ENCODE measurements at places on chromosomes 7 and 10.

- no peak for DNase-seq
These were observed 16.9 kb upstream of the STMP1 start for GRCh38 chr7:135645296-135645904.

DNA sequence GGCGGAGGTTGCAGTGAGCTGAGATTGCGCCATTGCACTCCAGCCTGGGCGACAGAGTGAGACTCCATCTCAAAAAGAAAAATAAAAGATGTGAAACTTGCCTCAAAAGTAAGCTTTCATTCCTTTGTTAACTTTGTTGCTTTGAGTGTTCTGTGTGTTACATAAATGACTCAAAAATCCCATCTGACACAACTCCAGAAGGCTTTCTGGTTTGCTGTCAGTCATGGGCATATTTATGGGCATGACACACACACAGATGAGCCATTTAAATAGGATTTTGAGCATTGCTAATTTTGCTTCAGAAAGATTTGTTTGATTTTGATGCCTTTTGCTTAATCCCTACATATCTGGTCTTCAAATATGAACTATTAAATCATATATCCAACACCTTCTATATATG, 82.6 kb downstream of the CACNB2 start:
- DNase-seq = no peak

GRCh38 chr7:153370092-153370491, 610.5 kb downstream of the ACTR3B start:
- DNase-seq = no peak

DNA sequence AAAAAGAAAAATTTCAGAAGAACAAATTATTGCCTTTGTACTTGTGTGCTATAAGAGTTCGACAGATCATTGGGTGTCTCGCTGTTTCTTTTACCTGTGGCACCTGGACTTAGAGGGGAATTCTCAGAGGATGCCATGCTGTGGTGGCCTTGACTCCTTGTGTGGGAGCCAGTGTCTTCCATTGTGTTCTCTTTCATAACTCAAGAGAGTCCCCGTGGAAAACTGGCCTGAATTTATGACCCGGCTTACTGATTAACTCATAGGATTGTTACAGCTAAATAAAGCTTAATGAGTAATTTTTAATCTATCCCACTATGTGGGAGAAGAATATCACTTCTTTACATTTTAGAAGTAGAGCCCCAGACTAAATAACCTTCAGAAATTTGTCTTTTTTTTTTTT, 54.5 kb downstream of the UBE3C start:
- no peak for DNase-seq

DNA sequence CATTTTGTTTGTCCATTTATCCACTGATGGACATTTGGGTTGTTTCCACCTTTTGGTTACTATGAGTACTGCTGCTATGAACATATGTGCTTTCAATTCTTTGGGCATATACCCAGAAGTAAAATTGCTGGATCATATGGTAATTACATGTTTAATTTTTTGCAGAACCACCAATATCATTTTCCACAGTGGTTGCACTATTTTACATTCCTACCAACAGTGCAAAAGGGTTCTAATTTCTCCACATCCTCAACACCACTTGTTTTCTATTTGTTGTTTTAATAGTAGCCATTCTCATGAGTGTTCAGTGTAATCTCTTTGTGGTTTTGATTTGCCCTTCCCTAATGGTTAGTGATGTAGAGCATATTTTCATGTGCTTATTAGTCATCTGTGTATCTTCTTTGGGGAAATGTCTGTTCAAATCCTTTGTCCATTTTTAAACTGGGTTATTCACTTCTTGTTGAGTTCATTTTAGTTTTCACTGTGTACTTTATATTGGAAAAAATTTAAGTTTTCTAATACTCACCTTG, 101.9 kb downstream of the HIBADH start:
- peak; percentile 41 for DNase-seq

- no peak for DNase-seq
These were observed 329 bp downstream of the NOLC1 start for GRCh38 chr10:102152545-102152890.

GRCh38 chr10:49000437-49001398, 61.1 kb upstream of the LRRC18 start:
- DNase-seq = no peak

DNA sequence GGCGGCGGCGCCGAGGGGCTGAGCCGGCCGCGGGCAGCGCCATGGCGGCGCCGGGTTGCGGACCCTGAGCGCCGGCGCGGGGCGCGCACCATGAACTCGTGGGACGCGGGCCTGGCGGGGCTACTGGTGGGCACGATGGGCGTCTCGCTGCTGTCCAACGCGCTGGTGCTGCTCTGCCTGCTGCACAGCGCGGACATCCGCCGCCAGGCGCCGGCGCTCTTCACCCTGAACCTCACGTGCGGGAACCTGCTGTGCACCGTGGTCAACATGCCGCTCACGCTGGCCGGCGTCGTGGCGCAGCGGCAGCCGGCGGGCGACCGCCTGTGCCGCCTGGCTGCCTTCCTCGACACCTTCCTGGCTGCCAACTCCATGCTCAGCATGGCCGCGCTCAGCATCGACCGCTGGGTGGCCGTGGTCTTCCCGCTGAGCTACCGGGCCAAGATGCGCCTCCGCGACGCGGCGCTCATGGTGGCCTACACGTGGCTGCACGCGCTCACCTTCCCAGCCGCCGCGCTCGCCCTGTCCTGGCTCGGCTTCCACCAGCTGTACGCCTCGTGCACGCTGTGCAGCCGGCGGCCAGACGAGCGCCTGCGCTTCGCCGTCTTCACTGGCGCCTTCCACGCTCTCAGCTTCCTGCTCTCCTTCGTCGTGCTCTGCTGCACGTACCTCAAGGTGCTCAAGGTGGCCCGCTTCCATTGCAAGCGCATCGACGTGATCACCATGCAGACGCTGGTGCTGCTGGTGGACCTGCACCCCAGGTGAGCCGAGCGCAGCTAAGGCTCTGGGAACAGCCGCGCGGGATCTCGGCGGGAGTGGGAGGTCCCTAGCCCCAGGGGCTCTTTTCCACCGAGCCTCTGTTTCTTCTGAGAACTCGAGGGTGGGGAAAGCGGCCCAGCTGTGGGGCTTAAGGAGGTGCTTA, at the start of gene GPR26:
TSS of gene GPR26 (plus strand) at position 38 of the 919 bp plus-strand sequence. CDS start at position 91, 53 bp downstream.
- no peak for DNase-seq

DNA sequence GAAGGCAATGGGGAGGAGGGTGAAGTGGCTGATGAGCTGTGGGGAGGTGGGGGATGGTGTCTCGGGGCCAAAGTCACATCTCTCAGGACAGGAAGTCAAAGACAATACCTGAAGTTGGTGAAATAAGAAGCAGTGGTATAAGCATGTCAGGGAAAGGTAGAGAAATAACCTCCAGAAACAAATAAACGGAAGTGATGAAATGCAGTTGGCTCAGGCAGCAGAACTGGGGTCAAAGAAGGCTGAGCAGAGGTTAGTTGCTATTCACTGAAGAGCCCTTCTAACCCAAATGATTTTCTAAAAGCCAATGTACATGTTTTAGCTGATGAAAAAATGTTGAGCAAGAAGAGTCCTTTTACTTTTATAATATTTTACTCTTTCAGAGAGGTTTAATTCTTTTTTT, 78.6 kb upstream of the ADRB1 start:
- no peak for DNase-seq

DNA sequence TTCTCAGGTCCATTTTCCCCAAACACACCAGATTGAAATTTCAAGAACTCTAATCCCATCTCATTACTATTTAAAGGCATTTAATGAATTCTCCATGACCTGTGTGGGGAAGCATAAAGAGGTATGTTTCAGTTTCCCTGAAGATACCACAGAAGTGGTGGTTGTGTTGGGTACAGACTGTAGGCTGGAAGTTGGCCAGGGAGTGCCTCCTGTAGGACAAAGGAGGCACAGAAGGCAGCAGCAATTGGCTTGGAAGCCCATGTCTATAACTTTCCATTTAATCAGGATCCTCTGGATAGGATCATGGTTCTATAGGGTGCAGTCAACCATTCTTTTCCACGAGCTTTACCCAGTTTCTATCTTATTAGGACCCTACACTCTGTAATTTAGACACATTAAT, 8.6 kb upstream of the BET1 start:
- DNase-seq = no peak

DNA sequence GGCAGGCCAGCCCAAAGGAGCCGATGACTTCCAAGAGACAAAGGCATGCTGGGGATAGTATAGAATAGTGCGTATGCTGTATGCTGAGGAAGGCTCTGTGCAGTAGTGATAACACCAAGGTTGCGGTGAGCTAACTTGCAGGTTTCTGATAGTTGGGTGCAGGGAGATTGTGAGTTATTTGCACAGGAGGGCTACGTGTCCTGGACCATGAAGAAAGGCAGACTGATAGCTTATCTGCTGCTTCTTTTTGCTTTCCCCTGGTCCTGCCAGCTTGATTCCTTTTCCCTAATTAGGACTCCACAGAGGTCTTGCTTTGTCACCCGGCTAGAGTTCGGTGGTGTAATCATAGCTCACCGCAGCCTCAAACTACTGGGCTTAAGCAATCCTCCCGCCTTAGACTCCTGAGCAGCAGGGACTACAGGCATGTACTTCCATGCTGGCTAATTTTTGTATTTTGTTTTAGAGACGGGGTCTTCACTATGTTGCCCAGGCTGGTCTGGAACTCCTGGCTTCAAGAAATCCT, 43.9 kb upstream of the ARHGAP12 start:
- DNase-seq = no peak

DNA sequence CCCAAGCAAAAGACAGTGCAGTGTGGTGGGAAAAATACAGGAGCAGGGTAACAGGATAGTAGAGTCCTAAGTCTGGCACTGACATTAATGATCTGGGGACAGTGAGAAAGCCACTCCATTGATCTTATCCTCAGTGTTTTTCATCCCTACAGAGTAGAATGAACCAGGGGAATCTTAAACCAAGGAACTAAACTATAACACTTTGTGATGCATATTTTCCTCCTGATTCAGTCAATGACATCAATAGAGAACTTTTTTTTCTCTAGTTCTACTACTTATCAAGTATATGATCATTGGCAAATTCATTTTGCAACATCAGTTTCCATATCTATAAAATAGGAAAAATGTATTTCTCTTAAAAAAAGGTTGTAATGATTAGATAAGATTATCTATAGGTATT, 151.1 kb downstream of the TMEM26 start:
- DNase-seq = no peak

All from fibroblast of skin of left quadriceps (primary cell).